Stimulated activated CD8-positive, alpha-beta memory T cell treated with anti-CD3 and anti-CD28 coated beads, Interleukin-15, amount 100 ng/mL, for 1 hour (primary cell): ENCODE measurements at places on chromosomes 2 and 18.

GRCh38 chr2:127101048-127101611, 5.8 kb downstream of the BIN1 start:
- DNase-seq = no peak

GRCh38 chr2:161283926-161284325, 24.3 kb upstream of the PSMD14 start:
- DNase-seq = no peak

- DNase-seq = no peak
These were observed 66.1 kb upstream of the SMAD7 start for GRCh38 chr18:49016648-49017539.

DNA sequence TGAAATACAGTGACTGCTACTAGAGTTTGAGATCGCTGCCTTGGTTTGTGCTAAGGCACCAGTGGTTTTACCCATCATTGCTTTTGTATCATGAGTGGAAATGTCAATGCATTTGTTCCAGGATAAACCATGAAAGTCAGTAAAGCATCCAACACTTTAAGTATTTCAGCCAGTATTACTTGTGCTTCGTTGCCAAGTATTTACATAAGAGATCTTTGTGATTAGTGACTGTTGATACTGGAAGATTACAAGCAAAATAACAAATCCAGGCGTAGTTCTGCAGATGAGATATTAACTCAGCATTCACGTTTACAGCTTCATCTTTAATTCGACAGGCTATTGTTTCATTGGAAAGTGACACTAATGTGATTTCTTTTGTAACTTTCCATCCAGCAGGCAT, 90.3 kb upstream of the B3GNT7 start:
- no peak for DNase-seq

DNA sequence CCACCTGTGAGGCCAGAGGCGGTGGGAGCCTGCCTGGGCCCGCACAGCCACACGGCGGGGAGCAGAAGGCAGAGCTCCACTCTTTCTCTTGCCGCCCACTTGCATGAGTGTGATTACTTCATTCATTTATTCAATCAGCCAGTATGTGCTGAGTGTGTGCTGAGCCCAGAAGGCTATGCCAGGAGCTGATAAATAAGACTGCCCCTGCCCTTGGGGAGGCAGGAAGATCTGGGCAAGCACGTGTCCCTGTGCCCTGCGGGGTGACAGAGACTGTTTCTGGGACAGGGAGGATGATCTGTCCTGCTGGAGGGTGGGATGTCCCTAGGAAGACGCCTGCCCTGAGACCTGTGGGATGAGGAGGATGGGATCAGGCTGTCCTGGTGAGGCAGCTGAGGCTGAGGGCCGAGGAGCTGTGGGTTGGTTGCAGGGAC, 250.8 kb downstream of the DYSF start:
- no peak for DNase-seq

DNA sequence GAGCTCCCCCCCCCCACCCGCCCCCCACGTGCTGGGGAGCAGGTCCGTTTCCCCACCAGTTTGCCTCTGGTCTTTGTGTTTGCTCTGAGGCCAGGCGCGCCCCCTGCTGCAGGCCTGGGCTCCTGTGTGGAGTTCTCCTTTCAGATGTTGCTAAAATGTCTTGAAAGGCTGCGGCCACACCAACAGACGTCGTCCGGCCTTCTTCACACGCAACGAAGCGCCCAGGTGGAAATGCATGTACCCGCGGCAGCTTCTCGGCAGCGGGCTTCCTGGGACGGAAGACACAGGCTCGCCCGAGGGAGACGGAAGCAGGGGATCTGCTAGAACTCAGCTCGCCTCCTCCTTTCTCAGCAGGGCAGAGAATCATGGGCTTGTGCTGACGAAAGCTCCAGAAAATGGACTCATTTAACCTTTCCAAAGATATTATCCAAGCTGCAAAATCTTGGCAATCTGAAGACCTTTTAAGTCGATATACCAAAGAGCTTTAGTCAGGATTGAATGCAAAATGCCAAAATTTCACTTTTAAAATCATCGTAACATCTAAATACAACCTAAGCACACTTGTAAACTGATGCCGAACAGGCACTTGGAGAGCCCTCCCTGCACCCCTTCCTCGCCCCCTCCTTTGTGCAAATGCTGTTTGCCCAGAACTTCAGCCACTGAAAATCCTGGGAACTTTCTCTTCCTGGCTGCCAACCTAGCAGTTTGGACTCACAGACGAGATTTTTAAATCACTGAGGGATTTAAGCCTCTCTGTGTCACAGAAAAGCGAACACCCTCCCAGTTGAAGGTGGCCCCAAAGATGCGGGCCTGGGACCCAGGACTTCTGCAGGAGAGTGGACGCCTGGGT, 125.5 kb upstream of the ZNF516 start:
- no peak for DNase-seq

DNA sequence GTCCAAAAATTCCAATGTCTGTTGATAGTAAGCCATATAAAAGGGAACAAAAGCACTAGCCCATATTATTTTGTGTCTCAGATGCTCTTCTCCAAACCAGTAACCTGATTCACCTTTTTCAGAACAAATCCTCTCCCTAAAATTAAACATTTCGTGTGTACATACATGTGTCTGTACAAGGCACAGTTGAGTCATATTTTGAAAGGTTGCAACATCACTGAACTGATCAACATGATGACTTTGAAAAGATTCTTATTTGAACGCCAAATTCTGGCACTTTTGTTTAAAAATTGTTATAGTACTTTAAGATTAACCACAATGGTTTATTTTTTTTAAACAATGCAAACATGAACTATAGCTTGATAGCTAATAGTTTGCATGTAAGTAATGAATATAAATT, 102.5 kb downstream of the RIT2 start:
- DNase-seq = no peak

- no peak for DNase-seq
These were observed at the start of gene LCT for GRCh38 chr2:135836596-135837270. Gene LCT (minus strand): TSS chr2:135837184. CDS start chr2:135837169, 15 bp downstream.

DNA sequence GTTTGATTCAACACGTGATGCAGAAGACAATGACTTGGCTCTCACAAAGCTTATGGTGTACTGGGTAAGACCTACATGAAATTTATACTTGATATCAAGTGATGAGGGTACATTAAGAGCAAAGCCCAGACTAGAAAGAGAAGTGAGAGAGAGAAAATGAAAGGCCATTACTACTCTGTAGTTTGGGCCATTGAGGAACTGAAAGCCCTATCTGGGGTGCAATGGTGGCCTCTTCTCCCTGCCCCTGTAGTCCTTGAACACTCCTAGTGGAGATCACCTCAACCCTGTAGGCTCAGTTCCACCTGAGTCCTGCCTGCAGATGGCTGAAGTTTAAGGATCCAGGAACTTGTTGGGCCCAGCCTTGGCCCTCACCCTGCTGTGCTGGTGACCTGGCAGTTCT, 569.8 kb upstream of the MEX3C start:
- DNase-seq = no peak

DNA sequence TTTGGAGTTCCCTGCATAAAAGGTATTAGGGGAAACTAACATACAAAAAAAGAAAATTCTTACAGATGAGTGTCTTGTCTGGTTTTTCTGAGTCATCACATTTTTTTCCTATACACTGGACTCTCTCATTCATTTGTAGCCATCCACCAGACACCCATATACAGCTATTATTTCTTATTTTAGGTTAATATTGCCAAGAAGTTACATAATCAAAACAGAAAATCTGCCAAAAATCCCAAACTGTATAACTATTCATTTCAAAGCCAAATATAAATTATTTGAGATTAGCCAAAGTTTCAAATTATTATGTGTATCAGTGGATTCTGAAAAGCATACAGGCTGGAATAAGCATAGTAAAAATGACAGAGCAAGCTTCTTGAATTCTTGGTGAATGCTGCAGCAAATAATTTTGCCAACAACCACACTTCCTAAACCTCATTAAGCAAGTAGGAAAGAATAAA, 191.2 kb downstream of the NCKAP5 start:
- DNase-seq = no peak

DNA sequence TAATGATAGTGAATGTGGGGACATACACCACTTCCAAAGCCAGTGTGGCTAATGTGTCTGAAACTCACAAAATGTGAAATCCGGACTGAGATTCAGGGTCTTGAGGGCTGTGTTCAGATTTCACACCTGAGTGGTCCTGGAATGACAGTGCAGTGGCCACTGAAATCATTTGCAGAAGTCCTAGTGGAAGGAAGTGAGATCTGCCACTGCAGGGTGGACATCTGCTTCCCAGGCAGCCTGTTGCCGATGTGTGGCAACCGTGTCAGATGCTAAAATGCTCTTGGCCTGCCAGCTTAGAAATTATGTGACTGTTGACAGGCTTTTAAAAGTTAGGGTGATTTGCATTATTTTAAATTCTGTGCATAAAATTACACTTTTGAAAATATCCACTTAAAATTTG, 77.8 kb upstream of the TMEM200C start:
- DNase-seq = no peak

- DNase-seq = no peak
These were observed 18.1 kb upstream of the RASGRP3 start for GRCh38 chr2:33458248-33458819.

- DNase-seq = no peak
These were observed 261.2 kb downstream of the SPAG16 start for GRCh38 chr2:213545481-213545880.

- no peak for DNase-seq
These were observed 630 bp upstream of the ZNF512 start for GRCh38 chr2:27582129-27582694.

GRCh38 chr2:177407031-177407430, 14.5 kb downstream of the AGPS start:
- DNase-seq = no peak

- no peak for DNase-seq
These were observed at the start of gene LRP1B for GRCh38 chr2:142131010-142131669. Gene LRP1B (minus strand): TSS chr2:142131016. CDS start chr2:142130729, 287 bp downstream.

- DNase-seq = no peak
These were observed 458.3 kb upstream of the SLC14A2 start for GRCh38 chr18:45156946-45157345.

GRCh38 chr2:38159597-38159996, 83.6 kb upstream of the CYP1B1 start:
- no peak for DNase-seq

- DNase-seq = no peak
These were observed 78.5 kb downstream of the LRP1B start for GRCh38 chr2:142052220-142052863.

- DNase-seq = no peak
These were observed 621.8 kb downstream of the LRP1B start for GRCh38 chr2:141508806-141509595.

- no peak for DNase-seq
These were observed 60.4 kb upstream of the ZNF397 start for GRCh38 chr18:35180455-35180854.

DNA sequence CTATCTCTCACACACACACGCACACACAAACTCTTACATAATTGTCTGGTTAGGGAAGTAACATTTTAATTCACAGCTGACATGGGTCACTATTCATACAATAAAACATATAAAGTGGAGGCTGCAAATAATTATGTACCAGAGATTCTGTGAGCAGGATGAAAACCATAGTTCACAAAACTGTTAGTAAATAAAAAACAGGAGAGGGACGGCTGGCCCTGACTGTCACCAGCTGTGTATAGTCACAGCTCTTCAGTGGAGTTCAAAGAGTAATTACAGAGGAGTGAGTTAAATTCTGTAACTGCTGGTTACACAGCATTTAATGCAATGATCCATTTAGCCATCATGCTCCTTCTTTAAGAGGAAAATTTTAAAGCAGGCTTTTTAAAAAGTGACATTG, 76.9 kb downstream of the NRXN1 start:
- DNase-seq = no peak

GRCh38 chr2:68925295-68925896, 27.3 kb downstream of the GKN2 start:
- peak; percentile 35 for DNase-seq
